ENCODE measurements at places on chromosomes 5 and 9. TPM values are rescaled to one million over a fixed set of nuclear protein-coding genes. Genes with fewer than 3 reads are reported as not detected.

- no peak for DNase-seq
These were observed 207.6 kb downstream of the CETN3 start for GRCh38 chr5:90201923-90202322.

DNA sequence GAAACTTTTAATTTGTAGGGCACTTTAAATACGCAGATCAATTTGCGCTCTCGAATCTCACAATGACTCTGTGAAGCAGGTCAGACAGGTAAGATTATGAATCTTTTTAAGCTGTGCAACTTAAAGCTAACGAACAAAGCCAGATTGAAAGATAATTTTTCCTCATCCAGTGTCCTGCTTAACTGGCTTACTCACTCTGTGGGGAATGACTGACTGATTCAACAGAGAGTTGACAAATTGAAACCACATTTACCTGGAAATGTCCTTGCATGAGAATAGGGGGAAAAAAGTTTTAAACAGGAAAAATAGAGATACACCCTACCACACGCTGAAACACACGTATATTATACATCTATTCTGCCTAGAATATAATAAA lies 187.9 kb downstream of the MAN2A1 start:
- peak; percentile 49 for DNase-seq

DNA sequence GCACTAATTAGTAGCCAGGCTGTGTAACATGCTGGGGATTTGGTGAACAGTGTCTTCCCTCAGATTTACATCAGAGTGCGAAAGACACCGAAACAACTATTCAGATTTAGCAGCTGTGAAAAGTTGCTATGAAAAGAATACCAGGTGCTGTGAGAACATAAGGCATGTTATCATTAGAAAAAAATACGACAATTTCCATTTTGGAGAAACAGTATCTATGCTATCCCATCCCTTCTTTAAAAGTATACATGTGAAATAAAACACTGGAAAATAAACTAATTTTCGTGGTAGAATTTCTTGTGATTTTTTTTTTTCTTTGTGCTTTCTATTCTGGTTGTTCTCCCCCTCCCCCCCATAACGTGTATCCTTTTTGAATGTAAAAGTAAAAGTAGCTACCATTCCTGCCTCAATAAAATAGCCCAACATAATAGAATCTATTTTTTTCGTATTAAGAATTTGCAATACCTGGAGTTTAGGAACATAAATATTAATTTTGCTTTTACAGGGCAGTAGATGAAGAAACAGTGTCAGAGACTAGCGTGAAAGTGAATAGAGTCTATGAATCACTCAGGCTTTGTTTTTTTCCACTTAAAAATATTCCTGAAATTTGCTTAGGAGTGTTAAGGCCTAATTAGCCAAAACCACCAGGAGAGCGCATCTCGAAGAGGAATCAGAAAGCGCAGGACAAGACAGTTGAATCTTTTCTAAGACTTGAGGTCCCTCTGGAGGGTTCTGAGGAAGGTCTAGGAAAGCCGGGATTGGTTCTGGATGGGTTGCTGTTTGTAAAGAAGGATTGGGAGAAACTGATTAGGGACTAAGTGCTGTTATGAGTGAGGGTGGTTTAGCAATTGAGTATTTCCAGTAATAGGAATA lies 813 bp upstream of the SLU7 start:
- DNase-seq: no peak

GRCh38 chr9:95852059-95853032 lies 23.1 kb upstream of the ERCC6L2 start:
- DNase-seq: peak; percentile 92

DNA sequence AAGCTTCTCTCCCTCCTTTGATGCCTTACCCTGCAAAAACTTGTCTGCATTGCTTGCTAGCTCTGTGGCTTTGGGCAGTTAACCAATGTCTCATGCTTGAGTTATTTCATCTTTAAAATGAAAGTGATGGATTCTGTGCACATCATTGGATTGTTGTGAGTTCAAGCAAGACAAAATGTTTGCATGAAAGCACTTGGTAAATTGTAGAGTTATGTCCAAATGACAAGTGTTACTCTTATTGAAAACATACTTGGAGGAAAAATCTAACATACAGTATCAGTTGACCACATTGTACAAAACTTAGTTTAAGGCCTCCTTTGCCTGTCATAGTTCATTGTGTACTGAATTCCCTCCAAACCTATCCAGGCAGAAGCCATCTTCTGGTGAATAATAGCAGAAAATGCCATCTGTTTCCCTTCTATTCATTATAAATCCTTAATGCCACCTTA lies 30.0 kb downstream of the TGFBR1 start:
- peak; percentile 61 for DNase-seq

DNA sequence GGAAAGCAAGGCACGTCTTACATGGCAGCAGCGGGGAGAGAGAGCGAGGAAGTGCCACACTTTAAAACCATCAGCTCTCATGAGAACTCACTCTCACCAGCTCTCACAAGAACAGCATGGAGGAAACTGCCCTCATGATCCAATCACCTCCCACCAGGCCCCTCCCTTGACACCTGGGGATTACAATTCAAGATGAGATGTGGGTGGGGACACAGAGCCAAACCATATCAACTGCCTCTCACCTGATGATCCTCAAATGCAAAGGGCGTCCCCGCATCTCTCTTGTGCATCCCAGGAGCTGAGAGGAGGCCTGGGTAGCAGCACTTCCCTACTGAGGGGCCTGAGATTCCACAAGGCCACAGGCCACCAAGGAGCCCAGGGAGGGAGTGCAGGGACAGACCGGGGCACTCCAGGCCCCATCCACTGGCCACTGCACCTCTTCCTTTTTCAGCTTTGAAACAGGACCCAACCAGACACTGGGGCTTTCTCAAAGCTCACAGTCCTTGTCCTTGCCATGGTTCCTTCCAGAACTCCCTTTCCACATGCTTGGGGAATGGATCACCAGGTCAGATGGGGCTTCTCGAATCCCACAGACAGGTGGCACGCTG lies 54.5 kb upstream of the IL17B start:
- DNase-seq: no peak

GRCh38 chr5:143870362-143870761 lies 58.4 kb downstream of the HMHB1 start:
- peak; percentile 54 for DNase-seq

GRCh38 chr5:65133477-65134110 lies 348.1 kb downstream of the ADAMTS6 start:
- no peak for DNase-seq

DNA sequence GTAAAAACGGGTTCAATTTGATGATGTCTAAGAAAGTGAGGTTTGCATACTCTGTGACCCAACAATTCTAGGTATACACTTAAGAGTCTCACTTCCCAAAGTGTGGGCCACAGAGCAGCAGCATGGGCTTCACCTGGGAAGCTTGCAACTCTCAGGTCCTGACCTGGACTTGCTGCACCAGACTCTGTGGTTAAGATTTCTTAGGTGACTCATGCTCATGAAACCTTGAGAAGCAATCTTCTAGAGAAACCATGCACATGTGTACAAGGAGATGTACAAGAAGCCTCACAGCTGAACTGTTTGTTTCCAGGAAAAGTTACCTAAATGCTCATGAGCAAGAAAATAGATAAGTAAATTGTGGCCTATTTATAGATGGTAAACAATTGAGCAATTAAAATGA lies 30.0 kb downstream of the DNAJC21 start:
- peak; percentile 95 for DNase-seq

DNA sequence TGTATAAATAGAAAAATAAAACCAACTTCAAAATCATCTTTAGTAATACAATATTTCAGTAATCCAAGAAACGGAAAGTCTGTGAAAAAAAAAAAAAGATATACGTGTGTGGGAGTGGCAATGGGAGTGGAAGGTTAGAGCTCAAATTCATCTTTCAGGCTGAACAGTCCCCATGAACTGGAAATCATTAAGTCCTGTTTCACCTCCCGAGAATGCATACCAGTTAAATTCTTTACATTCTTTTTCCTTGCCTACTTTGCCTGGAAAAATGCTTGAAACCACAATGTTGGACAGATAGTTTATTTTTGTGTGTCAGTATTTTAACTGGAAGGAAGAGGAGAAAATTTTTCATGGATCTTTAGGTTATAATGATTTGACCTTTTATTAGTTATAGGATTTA lies 166.8 kb downstream of the MUSK start:
- peak; percentile 89 for DNase-seq

- no peak for DNase-seq
These were observed 28.4 kb upstream of the MVB12B start for GRCh38 chr9:126298063-126298801.

The SPINK14 gene
- not detected for total RNA-seq

- DNase-seq: peak; percentile 90
These were observed 62.6 kb downstream of the IL31RA start for GRCh38 chr5:55913466-55914413.

DNA sequence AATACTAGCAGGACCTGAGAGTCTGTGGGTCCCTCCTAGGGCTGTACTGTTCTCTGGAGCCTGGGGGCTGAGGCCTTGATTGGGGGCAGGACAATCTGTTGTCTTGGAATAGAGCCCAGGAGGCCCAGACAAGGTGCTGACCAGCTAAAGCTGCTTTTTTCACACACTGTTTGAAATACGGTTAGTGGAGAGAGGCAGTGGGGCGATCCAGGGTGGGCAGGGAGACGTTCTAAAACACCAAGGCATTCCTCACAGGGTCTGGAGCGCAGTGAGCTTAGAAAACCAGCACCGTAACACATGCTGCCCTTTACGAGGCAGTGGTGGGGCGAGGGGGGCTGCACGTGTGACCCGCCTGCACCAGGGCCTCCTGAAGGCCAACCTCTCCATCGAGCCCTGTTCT lies 55.1 kb downstream of the EHMT1 start:
- DNase-seq: no peak

DNA sequence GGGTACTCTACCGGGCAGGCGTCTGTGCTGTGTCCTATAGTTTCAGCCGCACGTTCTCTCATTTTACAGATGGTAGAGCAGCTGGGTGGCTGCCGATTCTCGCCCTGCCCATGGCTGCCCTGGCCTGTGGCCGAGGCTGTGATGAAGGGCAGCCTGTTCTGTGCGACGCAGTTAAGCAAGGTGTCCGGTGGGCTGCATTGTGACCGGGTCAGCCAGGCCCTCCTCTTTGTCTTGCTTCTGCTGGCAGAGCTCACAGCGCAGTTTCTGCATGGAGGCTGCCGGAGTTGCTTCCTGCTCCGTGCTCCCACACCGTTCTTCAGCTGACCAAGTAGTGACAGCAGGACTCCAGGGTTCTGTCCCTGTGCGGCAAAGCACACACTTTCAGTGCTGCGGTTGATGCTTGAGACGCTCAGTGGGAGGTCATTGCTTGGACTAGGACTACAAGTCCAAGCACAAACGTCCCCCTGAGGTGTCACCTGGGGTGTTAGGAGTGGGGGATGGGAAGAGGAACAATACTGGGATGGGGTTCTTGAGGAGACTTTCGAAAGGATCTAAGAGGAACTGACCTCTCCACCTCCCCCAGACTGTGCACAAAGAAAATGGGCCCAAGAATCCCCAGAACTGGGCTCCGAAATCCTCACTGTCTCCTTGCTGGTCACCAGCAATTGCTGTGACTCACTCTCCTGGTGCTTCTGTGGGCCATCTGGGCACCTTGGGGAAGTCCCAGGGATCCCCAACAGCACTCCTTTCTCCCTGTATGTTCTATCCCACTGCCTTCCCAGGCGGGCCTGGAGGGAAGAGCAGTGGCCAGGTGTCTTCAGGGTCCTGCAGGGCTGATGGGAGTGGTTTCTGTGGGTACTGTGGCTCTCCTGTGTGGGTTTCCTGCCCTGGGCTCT lies 58.2 kb downstream of the GADD45G start:
- DNase-seq: no peak

GRCh38 chr9:101636247-101636646 lies 41.5 kb upstream of the PPP3R2 start:
- no peak for DNase-seq

- no peak for DNase-seq
These were observed 58.0 kb upstream of the SLC25A48 start for GRCh38 chr5:135776457-135776856.

- DNase-seq: no peak
These were observed 166.4 kb upstream of the MVB12B start for GRCh38 chr9:126160067-126160853.

- DNase-seq: no peak
These were observed 705 bp downstream of the SEPTIN8 start for GRCh38 chr5:132776131-132776937.

GRCh38 chr5:74956278-74956677 lies 90.1 kb upstream of the FAM169A start:
- no peak for DNase-seq

The CDH9 gene
- total RNA-seq: not detected

- DNase-seq: no peak
These were observed 44.7 kb upstream of the HMGCS1 start for GRCh38 chr5:43357878-43358281.

- no peak for DNase-seq
These were observed 641 bp downstream of the ATP6V1G1 start for GRCh38 chr9:114588210-114588609.

The DOCK2 gene
- 56.1 TPM for total RNA-seq

The PCDHGB3 gene
- 2.3 TPM for total RNA-seq

The ZDHHC12 gene
- total RNA-seq: 46.4 TPM

DNA sequence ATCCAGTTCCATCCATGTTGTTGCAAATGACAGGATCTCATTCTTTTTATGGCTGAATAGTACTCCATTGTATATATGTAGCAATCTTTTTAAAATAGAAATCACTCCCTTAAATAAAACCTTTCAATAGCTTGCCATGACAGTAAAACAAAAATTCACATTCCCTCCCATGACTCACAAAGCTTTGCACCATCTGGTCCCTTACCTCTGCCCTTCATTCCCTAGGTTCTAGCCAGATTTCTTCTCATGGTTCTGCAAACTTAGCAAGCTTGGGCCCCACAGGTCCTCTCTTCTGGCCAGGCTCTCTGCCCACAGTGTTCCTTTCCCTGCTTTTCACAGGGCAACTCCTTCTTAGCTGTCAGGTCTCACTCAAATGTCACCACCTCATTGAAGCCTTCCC lies 4.3 kb upstream of the SPOCK1 start:
- DNase-seq: no peak

DNA sequence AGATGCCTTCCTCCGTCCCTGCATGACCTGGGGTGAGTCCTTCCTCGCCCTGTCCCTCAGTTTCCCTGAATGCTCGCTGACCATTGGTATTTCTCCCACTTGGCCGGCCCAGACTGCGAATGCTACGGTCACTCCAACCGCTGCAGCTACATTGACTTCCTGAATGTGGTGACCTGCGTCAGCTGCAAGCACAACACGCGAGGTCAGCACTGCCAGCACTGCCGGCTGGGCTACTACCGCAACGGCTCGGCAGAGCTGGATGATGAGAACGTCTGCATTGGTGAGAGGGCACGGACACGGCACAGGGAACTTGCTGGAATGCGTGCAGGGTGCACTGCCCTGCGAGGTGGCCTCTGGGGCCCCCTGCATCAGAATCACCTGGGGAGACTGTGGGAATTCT lies 77.1 kb downstream of the NTNG2 start:
- DNase-seq: no peak

The CNTLN gene
- total RNA-seq: 6.1 TPM

GRCh38 chr5:13878357-13878756 lies 66.1 kb downstream of the DNAH5 start:
- no peak for DNase-seq

The IFNA8 gene
- total RNA-seq: not detected

- DNase-seq: no peak
These were observed 353.9 kb upstream of the CDH10 start for GRCh38 chr5:24998641-24999040.

The DDX41 gene
- 74.0 TPM for total RNA-seq

The FBXW2 gene
- total RNA-seq: 43.9 TPM

GRCh38 chr5:151079838-151080612 lies 809 bp downstream of the TNIP1 start:
- peak; percentile 80 for DNase-seq

The PRRX2 gene
- 0.45 TPM for total RNA-seq

All from renal cortical epithelial cell (primary cell).